ENCODE measurements at places on chromosomes 11 and 22.
A peak's percentile ranks its signal among the peaks of the same experiment; 100 is the strongest.

GRCh38 chr11:31640611-31641010 is 131.0 kb downstream of the ELP4 start:
- no peak for DNase-seq

GRCh38 chr11:70675697-70676374 is 277.5 kb downstream of the CTTN start:
- DNase-seq, result no peak

- DNase-seq, result no peak
Observed at GRCh38 chr11:19436932-19437331, 196.2 kb upstream of the E2F8 start.

GRCh38 chr22:27196606-27197005 is 539.2 kb downstream of the MIAT start:
- DNase-seq, result peak; percentile 32

GRCh38 chr11:4026389-4026788 is 68.2 kb upstream of the RRM1 start:
- DNase-seq, result no peak

DNA sequence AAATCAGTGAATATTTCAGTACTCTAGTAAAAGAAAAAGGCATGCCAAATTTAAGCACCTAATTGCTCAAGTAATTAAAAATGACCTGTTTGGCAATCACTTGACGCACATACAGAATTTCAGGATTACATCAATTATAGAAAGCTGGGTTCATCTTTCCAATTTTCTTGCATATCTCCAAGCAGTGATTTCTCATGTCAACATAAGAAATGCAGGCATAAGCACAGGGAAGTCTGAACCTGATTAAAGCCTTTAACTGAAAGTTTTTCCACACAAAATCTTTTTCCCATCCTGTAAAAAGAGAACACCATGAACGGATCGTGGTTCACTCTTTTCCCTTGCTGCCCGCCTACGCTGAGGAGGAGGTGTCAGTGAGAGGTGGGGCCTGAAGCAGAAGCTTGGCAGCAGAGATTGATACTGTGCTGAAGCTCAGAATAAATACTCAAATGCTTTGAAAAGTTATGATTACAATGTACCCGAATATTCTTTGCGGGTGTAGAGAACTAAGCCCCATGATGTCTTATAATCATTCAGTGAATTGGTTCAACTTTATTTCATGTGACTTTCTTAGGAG is 704.1 kb upstream of the CCDC90B start:
- DNase-seq, result no peak

DNA sequence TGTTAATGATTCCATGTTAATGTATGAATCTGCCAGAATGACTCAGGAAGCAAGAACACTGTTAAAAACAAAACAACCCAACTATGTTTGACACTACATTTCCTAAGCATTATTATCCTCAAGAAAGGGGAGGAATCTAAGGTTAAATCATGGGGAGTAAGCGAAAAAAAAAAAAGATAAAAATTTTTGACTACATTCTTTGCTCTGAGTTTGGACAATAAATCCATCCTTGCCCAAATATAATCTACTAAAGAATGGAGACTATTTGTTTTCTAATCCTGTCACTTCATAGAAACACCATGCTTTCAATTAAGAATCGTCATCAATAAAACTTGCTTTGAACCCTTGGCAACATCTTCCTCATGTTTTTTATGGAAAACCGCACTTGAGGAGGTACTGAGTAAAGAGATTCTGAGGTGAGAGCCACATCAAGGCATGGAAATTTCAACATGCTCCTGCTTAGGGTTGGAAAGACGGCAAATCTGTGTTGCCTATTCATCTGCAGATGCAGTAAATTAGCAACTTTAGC is 9.7 kb downstream of the MAML2 start:
- DNase-seq, result no peak

- DNase-seq, result peak; percentile 77
Observed at GRCh38 chr11:64331569-64332371, 8.2 kb upstream of the CCDC88B start.

DNA sequence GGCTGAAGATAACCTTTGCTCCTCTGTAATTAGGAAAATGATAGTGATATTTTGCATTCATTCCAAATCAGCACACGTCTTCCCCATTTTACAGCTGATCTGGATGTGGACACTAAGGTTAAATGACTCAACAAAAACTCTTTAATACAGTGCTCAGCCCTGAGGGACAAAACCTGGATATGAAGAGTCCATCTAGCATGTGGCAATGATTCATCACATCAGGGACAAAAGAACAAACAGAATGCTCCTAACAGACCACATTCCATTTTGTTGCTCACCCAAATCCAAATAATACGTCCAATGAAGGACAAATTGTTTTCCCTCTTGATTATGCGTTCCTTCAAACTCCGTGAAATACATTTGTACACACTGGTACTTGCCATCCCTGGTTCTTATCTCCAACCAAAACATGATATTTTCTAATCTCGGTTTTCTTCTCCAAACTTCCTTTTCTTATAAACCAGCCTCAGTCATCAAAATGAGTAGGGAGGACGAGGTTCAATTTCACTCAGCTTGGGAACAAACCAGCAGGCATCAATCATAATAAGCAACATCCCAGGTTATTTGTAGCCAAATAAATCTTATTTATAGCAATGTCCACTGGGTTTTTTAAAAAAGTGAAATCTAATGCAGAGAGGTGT is 53.7 kb upstream of the MTMR2 start:
- peak; percentile 55 for DNase-seq

- DNase-seq, result peak; percentile 41
Observed at GRCh38 chr11:14908214-14908880, 16.3 kb upstream of the CYP2R1 start.

- no peak for DNase-seq
Observed at GRCh38 chr22:40609216-40609615, 27.3 kb downstream of the MRTFA start.

GRCh38 chr11:84564180-84564866 is 1062.8 kb downstream of the DLG2 start:
- DNase-seq, result peak; percentile 56

DNA sequence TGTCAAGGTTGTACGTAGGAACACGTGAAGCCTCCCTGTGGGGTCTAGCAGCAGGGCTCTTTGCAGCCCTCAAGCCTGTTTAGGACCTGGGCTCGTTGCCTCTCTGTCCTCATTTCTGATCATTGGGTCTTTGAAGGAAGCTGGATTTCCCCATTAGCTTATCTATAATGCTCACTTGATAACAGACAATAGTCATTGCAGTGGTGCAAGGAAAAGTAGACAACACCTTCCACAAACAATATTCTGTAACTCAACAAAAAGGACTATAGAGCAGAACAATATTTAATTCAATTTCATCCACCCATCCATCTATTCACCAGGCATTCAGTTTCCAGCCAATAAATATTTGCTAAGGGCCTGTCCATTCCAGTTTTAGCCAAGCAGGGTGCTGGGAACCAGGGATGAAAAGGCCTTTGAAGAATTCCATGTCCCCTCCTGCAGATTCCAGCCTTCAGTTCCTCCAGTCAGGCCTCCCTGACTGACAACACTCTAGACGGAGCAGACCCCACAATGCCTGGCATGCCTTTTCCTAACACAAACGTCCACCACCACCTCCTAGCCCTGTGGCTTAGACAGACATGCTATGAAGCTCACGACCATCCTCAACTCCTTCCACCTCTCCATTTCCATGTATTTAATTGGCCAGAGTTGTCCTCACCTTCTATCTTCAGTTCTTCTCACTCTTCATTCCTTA is 12.7 kb upstream of the POLD3 start:
- DNase-seq, result no peak

DNA sequence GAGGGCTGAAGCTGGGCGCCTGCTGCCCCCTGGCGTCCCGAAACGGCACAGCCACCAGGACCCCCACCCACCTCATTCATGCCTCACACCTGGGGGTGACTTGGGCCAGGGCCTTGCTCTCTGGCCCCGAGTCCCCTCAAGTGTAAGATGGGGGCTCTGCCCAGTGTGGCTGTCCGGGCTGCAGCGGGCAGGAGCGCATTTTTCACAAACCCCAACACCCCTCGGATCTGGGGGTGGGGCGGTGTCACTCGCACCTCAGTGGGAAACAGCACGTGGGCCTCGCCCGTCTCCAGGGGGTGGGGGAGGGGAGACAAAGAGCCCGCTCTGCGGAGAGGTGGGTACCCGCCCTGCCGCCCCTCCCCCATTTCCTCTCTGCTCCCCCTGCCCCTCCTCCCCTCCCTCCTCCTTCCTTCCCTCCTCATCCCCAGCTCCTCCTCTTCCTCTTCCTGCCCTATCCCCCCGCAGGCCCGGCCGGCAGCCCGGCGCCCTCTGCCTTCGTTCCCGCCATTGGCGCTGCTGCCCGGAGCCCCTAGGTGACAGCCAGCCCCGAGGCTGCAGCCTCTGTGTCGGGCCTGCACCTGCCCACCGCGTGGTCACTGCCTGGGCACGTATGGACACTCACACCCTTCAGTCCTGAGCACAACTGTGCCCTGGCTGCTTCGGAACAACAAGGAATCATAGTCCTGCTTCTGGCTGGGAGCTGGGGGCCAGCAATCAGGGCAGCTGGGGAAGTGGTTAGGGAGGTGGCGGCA is 6.8 kb upstream of the CDKN1C start:
- DNase-seq, result peak; percentile 59

Data from astrocyte of the spinal cord (primary cell).